ENCODE measurements at places on chromosomes 4 and X.

- DNase-seq, result peak; percentile 72
These were observed 125.0 kb downstream of the SPCS3 start for GRCh38 chr4:176444741-176445140.

GRCh38 chrX:29666366-29666765 is 549.0 kb upstream of the MAGEB2 start:
- DNase-seq, result no peak

- DNase-seq, result no peak
These were observed 134.9 kb downstream of the MAML3 start for GRCh38 chr4:140018931-140019618.

- no peak for DNase-seq
These were observed 2.1 kb downstream of the TET2 start for GRCh38 chr4:105148776-105149175.

DNA sequence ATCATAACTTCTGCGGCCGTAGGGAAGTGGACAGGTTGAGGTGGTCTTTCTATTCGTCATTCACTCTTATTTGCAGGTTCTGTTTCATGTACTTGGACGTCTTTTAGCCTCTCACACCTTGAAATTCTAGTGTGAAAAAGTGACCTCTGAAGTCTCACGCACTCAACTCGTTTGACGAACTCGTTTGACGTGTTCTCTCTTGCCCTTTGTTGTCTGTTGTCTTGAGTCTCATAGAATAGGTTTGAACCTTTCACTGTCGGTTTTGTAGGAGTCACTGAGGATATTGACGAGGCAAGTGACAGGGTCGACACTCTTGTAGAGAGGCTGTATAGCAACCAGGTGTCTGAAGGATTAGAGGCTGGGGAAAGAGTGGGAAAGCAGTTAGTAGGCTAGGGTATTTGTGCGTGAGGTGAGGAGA is 1.1 kb upstream of the PGRMC2 start:
- DNase-seq, result peak; percentile 56

DNA sequence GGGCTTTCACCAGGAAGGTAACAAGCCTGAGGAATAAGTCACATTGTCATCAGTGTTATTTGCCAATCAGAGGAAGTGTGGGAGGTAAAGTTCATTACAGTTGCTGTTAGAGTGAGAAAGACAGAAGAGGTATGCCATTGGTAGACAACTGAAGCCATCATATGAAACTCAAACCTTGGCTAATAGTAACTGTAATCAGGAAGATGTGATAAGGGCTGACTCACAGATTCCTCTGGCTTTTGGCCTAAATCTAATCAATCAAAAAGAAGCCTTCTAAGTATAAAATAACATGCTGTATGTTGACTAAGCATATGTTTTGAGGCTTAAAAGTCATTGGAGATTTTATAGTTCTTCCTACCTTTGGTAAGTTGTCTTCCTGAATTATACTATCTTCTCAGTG is 242.8 kb downstream of the PCDH7 start:
- DNase-seq, result peak; percentile 81

DNA sequence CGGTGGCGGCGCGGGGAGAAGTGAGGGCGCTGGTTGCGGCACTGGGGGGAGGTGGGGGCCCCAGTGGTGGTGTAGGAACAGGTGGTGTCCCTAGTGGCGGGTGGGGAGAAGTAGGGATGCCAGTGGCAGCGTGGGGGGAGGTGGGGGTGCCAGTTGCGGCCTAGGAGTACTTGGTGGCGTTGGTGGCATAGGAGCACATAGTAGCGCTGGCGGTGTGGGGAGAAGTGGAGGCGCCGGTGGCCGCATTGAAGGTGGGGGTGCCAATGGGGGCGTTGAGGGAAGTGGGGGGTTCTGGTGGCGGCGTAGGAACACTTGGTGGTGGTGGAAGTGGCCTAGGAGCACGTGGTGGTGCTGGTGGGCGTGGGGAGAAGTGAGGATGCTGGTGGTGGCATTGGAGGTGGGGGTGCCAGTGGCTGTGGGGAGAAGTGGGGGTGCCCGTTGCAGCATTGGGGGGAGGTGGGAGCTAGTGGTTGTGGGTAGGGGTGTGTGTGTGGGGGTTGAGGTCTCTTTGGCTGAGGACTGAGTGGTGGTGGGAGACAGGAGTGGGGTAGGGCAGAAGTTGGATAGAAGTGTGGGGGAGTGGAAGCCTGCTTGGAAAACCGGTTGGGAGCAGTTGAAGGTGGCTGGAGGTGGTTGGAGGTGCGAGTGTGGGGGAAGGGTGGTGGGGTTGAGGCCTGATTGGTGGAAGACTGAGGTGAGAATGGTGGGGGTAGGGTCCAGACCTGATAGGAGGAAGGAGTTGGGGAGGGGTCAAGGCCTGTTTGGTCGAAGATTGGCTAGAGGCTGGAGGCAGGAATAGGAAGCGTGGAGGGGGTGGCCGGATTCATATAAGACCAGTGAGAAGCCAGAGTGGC is 1.1 kb downstream of the GCNA start:
- DNase-seq, result no peak

GRCh38 chr4:101218346-101218745 is 129.0 kb downstream of the PPP3CA start:
- peak; percentile 21 for DNase-seq

- DNase-seq, result no peak
These were observed 206.0 kb downstream of the KIT start for GRCh38 chr4:54863571-54864255.

DNA sequence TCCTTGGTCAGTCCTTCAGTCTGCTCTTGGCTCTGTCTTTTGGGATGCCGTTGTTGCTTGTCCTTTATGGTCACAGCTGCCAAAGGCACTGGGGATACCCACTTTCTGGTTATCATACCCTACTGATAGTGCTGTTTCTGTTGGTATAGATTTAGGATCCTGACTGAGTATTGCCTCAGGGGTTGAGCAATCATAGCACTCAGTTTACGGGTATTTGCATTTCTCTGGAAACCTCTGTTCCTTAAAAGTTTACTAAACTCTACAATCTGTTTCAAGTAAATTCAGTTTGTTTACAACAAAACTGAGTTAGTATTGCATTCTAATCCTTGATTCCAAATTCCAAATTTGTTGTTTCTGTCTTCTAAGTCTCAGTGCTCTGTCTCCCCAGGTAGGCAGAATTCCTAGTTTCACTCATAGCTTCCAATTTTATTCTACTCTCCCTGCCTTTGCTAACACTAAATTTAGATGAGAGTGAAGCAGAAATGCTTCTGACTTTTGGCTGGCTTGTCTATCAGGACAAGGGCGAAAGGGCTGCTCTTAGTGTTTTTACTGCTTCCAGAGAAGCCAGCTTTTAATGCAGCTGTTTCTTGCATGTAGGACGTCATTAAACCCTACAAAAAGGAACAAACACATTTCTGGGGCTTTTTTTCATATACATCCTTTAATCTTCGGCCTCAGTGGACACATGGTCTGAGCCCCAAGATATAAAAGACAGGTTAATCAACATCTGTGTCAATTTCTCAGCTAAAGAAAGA is 17.2 kb upstream of the TET2 start:
- no peak for DNase-seq

- DNase-seq, result no peak
These were observed 42.5 kb downstream of the ZBTB49 start for GRCh38 chr4:4332529-4332928.

Data from fibroblast of pulmonary artery (primary cell).